ENCODE measurements at places on chromosomes 1 and 21.
A peak's percentile ranks its signal among the peaks of the same experiment; 100 is the strongest.

GRCh38 chr1:45804669-45804969, 1.2 kb downstream of the MAST2 start:
- H3K27me3 ChIP-seq: no peaks in the 10 kb centered on the region
- peaks cover 6% of the 10 kb centered on the region for H3K4me1 ChIP-seq
- no peak for DNase-seq
- H3K4me3 ChIP-seq: peak overlapping the region; percentile 77
- H3K27ac ChIP-seq: no peak overlapping the region
- H3K36me3 ChIP-seq: no peaks in the 10 kb centered on the region

- no peak overlapping the region for H3K27ac ChIP-seq
- H3K27me3 ChIP-seq: no peaks in the 10 kb centered on the region
- no peak overlapping the region for H3K4me3 ChIP-seq
- H3K4me1 ChIP-seq: peaks cover 24% of the 10 kb centered on the region
Observed at GRCh38 chr1:204258213-204259115, 44.7 kb upstream of the GOLT1A start.

GRCh38 chr1:19130468-19130867, 79.6 kb downstream of the UBR4 start:
- DNase-seq: no peak
- H3K4me3 ChIP-seq: no peak overlapping the region
- H3K27ac ChIP-seq: no peak overlapping the region
- peaks cover 48% of the 10 kb centered on the region for H3K36me3 ChIP-seq
- H3K27me3 ChIP-seq: no peaks in the 10 kb centered on the region

DNA sequence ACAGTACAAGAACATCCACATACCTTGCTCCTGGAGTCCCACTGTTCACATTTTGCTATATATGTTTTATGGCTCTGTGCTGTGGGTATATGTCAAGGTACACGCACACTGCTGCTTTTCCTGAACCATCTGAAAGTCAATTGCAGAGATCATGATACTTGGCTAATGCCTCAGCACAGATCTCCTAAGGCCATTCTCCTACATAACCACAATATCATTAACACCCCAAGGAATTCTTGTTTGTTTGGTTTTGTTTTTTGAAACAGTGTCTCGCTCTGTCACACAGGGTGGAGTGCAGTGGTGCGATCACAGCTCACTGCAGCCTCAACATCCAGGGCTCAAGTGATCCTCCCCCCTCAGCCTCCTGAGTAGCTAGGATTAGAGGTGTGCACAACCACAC, 16.0 kb downstream of the CTNNBIP1 start:
- no peak for DNase-seq
- peak overlapping the region; percentile 14 for H3K27ac ChIP-seq
- H3K4me3 ChIP-seq: no peak overlapping the region

GRCh38 chr1:170714163-170714562, 50.2 kb downstream of the PRRX1 start:
- DNase-seq: no peak
- H3K36me3 ChIP-seq: no peaks in the 10 kb centered on the region
- H3K27ac ChIP-seq: no peak overlapping the region
- H3K4me1 ChIP-seq: no peaks in the 10 kb centered on the region

DNA sequence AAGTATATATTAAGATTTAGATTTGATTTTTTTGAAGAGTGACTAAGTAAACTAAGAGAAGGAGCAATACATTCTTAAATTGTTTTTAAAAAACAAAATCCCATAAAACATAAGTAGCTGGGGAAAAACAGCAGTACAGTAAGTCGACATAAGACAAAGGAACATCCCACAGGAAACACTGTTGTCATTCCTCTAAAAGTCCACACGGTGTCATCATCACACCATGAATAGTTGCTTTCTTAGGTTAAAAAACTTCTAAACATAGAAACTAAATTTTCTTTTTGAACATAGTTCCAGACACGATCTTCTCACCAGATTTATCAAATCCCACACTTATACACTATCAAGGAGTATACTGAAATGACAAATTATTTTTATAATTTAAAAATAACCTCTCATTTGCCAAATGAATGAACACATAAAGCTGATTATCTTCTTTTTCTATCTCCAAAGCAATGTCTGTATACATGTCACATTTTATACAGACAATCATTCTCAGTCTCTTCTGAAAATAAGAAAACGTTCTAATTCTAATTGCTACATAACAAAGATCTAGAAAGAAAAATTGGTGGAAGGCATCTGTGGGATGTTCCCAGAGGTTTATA, 15.8 kb downstream of the ODF2L start:
- no peaks in the 10 kb centered on the region for H3K4me1 ChIP-seq
- no peak overlapping the region for H3K4me3 ChIP-seq
- DNase-seq: peak; percentile 45
- H3K27ac ChIP-seq: no peak overlapping the region

- H3K36me3 ChIP-seq: no peaks in the 10 kb centered on the region
- no peak overlapping the region for H3K4me3 ChIP-seq
- no peaks in the 10 kb centered on the region for H3K27me3 ChIP-seq
- H3K27ac ChIP-seq: no peak overlapping the region
- DNase-seq: no peak
- H3K4me1 ChIP-seq: peaks cover 5% of the 10 kb centered on the region
Observed at GRCh38 chr1:212690816-212691403, 8.7 kb downstream of the BATF3 start.
